NCI-H69 (cell line): ENCODE measurements at places on chromosomes 7 and 10.

DNA sequence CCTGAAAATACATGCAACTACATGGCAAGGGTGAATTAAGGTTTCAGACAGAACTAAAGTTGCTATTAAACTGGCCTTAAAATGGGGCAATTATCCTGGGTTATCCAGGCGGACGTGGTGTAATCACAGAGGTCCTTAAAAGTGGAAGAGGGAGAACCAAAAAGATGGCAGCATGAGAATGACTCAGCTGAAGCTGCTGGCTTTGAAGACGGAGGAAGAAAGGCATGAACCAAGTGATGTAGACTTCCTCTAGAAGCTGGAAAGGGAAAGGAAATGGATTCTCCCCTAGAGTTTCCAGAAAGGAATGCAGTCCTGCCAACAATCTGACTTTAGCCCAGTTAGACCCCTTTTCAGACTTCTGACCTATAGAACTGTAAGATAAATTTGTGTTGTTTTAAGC is 27.0 kb upstream of the UBN2 start:
- no peak for DNase-seq

GRCh38 chr10:30510184-30510931 is 76.4 kb downstream of the MAP3K8 start:
- no peak for DNase-seq

- no peak for DNase-seq
Observed at GRCh38 chr7:21020667-21021066, 234.0 kb upstream of the SP8 start.

- peak; percentile 56 for DNase-seq
Observed at GRCh38 chr7:148503900-148504487, 86.6 kb upstream of the C7orf33 start.

GRCh38 chr10:109966961-109967738 is 40.6 kb upstream of the ADD3 start:
- DNase-seq, result peak; percentile 23

GRCh38 chr7:154769001-154769400 is 233.9 kb downstream of the PAXIP1 start:
- DNase-seq, result no peak

GRCh38 chr10:51321300-51321699 is 247.0 kb downstream of the PRKG1 start:
- DNase-seq, result no peak

DNA sequence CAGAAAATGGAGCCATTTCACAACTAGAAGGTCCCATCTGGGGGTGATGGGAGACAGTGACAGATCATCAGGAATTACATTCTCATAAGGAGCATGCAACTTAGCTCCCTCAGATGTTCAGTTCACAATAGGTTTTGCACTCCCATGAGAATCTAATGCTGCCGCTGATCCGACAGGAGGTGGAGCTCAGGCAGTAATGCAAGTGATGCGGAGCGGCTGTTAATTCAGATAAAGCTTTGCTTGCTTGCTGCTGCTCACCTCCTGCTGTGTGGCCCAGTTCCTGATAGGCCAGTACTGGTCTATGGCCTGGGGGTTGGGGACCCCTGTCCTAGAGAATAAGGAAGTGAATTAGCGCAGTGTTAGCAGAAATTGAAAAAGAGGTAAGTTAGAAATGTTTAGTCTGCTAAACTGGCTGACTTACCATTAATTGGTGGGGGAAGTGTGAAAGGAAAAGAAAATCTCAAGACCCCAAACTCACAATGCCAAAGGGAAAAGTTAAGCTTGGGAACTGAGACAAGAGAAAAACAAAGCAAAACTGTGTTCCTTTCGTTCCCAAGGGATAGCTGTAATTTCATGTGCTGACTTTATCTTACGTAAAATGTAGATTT is 76.4 kb downstream of the LYZL2 start:
- DNase-seq, result no peak

- DNase-seq, result peak; percentile 52
Observed at GRCh38 chr10:126430512-126430911, 42.2 kb upstream of the ADAM12 start.

DNA sequence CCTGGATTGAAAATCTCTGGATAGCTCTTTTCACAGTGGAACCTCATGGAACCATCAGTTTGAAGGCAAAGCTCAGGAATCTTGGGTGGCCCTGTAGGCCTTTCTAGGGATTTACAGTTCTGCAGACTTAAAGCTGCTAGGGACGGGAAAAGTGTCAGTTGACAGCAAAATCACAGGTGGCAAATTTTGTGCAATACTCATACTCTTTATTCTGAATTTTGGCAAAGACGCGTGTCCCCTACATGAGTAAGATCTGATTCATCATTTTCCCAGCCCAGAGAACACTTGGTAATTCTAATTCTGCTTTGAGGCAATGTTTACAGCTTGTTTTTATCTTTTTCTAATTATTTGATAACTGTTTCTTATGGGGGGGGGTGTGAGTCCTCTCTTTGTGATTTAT is 3.6 kb downstream of the LRRC17 start:
- DNase-seq, result no peak

DNA sequence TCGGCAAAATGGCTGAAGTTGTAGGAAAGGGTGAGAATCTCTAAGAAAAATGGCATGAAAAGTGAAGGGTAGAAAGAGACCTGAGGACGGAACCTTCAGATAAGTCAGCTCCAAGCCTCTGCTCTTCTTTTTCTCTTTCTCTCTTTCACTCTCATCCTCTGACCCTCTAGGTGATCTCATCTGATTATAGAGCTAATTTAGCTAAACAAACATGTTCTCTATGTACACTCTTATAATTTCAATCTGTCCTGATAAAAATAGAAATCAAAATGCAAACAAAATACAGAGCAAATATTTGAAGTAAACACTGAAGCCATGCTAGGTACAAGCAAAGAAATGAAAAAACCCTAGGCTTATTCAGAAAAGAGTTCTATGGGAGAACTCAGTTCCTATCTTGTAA is 14.4 kb upstream of the CUBN start:
- DNase-seq, result no peak

DNA sequence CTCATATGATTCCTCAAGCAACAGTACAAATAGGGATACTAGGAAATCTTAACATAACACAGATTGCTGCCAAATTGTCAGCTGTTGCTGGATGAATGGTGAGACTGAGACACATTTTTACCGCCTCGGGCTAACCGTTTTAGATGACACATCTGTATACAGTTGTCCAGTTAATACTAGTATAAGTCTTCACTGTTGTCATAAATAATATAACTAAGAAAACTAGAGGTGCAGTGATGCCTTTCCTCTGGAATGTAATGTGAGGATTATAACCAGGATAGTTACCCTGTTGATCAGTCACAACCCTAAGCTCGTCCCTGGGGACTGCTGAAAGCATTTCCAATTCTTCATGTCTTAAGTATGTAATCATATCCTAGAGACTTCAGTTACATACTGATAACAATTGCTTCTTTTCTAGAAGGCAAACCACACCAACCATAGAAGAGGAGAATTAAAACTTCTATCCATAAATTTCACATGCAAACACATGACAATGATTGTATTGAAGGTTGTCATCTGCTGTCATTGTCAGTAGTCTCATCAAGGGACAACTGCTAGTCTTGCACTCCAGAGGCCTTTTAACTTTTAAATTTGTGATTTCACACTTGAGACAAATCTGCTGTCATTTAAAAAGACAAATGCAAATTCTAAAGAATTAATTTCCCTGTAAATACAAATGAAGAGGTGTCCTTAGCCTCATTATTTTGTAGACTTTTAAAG is 100.4 kb upstream of the SEMA3D start:
- DNase-seq, result no peak

GRCh38 chr7:40899636-40900507 is 765.1 kb downstream of the SUGCT start:
- no peak for DNase-seq

DNA sequence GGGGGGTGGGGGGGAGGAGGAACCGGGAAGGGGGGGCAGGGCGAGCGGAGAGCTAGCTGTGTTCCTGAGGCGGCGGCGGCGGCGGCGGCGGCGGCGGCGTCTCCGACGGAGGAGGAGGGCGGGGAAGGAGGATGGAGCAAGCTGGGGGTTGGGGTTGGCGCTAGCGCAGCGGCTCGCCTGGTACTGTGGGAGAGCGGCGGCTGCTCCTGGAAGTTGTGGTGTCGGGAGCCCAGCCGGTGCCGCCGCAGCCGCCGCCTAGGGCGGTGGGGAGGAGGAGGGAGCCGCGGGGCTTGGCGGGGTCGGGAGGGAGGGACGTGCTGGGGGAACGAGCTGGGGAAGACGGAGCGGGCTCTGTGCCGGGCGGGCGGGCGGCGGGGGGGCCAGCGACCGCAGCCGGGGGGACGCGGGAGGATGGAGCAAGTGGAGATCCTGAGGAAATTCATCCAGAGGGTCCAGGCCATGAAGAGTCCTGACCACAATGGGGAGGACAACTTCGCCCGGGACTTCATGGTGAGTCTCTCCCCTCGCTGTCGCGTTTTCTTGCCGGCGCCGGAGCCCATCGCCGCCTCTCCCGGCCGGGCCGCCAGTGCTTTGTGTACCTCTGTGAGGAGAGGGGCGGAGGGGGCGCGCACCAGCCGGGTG is at the start of gene PTPN12:
Gene PTPN12, plus strand, starts transcription at position 160 of the 642 bp plus-strand sequence. Its CDS starts 252 bp downstream, at position 412.
- DNase-seq, result peak; percentile 85

GRCh38 chr10:119428789-119429188 is 113.7 kb downstream of the RGS10 start:
- DNase-seq, result no peak

DNA sequence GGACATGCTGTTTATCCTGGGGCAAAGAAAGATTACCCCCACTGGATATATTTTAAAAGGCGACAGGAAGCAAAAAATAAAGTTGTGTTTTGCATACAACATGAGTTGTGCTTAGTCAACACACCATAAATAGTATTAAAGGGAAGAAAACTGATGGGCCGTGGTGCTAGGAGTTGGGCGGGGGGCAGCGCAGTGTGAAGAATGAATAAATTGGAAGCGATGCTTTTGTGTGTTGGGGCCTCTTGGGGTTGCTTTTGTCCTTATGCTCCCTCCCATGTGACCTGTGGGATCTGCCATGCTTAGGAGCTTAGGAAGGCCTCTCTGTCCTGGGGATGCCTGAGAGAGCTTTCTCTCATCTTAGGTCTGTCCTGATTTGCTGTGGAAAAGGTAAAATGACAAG is 35.0 kb upstream of the AGR3 start:
- peak; percentile 29 for DNase-seq

- no peak for DNase-seq
Observed at GRCh38 chr10:89894051-89894450, 192.7 kb downstream of the KIF20B start.

DNA sequence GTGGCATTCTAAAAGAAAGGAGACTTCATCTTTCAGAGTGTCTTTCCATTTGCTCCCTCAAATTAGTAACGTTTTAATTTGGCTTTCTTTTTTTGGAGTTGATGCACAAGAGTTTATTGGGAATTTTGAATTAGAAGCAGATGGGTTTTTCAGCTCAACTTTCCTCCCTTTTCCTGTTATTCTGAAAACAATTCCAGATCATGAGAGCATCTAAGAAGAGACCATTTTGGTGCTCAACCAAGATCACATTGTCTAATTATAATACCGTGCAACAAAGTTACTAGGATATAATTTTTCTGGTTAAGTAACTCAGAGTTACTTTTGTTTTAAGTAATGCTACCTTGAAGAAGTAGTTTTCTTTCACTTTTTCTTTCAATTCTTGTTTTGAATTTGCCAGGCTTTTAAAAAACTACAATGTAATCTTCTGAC is 396.6 kb upstream of the KLF6 start:
- no peak for DNase-seq

DNA sequence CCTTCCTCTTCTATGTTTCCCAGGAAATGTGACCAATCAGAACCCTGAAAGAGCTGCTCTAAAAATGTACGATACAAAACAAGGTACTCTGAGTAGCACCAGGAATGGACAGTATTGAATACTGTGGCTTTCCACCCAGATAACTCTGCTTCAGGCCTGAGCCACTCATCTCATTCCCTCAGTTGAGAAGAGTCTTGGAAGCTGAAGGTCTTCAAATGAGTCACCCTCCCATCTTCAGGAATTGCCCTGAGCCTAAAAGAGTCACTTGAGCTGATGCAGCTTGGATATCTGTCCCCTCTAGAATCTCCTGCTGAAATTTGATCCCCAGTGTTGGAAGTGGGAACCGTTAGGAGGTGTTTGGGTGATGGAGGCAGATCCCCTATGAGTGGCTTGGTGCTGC is 210.4 kb downstream of the DGKI start:
- DNase-seq, result no peak

GRCh38 chr7:38448584-38449234 is 175.3 kb upstream of the TARP start:
- no peak for DNase-seq

GRCh38 chr7:126804604-126805003 is 448.1 kb downstream of the GRM8 start:
- DNase-seq, result no peak

GRCh38 chr10:86440874-86441843 is 74.6 kb upstream of the GRID1 start:
- DNase-seq, result no peak

GRCh38 chr10:119270762-119271366 is 63.5 kb downstream of the GRK5 start:
- no peak for DNase-seq

DNA sequence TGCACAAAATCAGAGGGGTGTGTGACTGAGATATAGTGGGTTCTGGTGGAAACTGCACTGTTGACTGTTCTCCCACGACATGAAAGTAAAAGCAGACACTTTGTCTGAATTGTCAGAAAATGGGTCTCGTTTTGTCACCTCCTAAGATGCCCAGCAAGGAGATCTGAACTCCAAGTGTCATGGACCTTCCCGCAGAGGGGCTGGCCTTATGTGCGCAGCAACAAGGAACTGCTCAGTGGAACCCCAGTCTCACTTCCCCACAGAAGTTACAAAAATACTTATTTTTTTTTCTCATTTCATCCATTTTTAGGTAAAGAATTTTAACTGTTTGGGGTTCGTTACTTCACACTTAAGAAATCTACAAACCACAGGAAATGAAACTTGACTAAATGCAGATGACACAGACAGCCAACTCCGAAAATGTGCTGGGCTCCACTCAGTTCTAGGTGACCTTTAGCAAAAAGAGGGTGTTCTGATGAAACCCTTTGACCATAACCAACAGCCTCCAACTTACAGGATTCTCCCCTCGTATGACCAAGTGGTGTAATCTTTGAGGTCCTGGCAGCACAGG is 115.0 kb downstream of the FAM107B start:
- no peak for DNase-seq

DNA sequence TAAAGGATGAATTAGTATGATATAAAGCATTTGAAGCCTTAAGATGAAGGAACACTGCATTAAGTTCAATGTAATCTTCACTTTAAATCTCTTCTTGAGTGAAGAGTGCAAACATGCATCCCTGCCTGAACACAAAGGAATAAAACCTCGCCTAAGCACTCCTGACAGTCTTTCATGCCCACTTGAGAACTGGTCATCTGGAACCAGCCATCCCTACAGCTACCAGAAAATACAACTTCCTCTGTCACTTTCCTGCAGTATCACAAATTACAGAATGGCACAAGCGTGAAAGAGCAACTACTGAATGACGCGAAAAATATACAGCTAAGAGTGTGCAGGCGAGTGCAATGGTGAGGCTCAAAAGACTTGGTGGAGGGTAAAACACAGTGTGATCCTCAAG is 1079.9 kb downstream of the CNTNAP2 start:
- DNase-seq, result no peak
